Activated CD4-positive, alpha-beta T cell treated with anti-CD3 and anti-CD28 coated beads, Interleukin-2, Interleukin-6, amounts not matched to agents 100 ng/mL and 50 ng/mL, durations not matched to agents 16 hours and 8 hours (primary cell): ENCODE measurements at places on chromosomes 6 and 20.
A peak's percentile ranks its signal among the peaks of the same experiment; 100 is the strongest.

- DNase-seq: peak; percentile 55
Observed at GRCh38 chr6:32148289-32149091, 3.2 kb downstream of the PRRT1 start.

DNA sequence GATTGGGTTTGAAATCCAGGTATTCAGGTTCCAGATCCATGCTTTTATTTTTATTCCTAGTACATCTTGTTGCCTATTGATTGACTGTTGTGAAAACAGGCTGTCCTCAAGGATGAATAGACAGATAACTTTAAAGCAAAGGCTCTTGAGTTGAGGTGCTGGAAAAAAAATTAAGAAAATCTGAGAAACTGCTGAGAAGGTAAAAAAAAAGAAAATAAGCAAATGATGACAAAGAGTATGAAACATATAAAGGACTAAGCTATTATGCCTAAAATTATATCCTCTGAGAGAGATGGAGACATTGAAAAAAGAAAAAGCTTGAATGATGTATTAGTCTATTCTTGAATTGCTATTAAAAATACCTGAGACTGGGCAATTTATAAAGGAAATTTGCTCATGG lies 392.3 kb upstream of the RGS17 start:
- no peak for DNase-seq

DNA sequence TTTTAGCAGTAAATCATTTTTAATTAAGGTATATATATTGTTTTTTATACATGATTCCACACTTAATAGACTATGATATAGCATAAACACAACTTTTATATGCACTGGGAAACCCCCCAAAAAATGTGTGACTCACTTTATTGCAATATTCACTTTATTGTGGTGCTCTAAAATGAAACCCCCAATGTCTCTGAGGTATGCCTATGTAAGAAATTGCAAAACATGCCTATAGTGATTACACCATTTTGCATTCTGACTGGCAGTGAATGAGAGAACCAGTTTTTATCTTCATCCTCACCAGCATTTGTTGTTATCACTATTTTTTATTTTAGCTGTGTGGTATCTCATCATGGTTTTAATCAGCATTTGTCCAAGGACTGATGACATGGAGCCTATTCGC lies 8.5 kb upstream of the CST11 start:
- no peak for DNase-seq

- no peak for DNase-seq
Observed at GRCh38 chr20:32019156-32019510, 8.9 kb downstream of the CCM2L start.

DNA sequence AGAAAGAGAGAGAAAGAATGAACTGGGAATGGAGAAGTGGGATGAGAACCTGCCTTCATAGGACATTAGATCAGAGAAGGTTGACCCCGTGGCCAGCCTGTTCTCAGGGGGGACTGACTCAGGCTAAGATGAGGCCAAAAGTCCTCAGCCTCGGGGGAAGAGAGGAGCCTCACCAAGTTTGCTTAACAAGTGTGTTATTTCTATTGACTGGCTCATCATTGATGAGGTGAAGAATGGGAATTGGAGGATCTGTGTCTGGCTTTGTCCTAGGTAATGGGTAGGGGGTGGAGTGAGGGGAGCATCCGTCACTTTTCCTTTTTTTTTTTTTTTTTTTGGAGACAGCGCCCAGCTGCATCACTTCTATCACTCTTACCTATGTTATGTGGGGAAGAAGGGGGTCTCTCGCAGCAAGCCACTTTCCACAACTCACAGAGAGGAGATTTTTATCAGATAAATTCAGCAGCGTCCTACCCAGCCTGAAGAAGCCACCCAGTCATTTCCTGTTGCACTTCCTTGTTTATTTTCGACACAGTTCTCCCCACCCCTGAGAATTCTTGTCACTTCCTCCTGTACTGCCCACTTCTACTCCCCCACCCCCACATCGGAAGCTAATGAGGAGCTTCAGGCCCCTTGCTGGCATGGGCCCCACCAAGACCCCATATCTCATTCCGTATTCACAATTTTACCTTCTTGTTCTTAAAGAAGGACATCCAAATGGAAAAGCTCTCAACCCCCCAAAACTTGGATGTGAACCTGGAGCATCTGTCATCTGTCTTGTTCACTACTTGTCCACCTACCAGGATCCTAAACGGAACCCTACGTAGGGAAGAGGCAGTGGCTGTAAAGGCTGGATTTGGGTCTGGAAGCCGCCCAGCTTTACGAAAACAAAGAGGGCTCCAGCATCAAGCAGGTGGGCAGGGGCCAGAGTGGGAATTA lies 2.8 kb upstream of the RNASET2 start:
- peak; percentile 60 for DNase-seq

GRCh38 chr6:53989504-53989903 lies 121.7 kb upstream of the MLIP start:
- DNase-seq: no peak

GRCh38 chr6:22826961-22827360 lies 257.6 kb downstream of the HDGFL1 start:
- DNase-seq: no peak

GRCh38 chr20:44080064-44080463 lies 106.9 kb downstream of the JPH2 start:
- DNase-seq: no peak

DNA sequence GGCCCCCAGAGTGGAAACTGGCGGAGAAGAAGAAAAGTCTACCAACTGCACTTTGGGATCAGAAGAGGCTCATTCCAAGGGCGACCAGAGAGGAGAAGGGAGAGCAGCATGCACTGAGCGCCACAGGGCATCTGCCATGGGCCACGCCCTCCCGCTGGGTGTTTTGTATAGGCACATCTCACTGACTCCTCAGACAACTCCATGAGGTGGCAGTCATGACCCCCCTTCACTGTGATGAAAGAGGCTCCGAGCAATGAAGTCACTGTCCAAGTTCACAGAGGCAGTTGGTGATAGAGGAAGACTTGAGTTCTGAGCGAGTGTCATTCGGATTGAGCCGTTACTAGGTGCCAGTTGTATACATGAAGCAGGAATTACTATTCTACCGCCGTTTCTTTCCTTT lies 15.4 kb downstream of the BPIFB1 start:
- no peak for DNase-seq

- DNase-seq: no peak
Observed at GRCh38 chr6:21769405-21769861, 175.9 kb downstream of the SOX4 start.

DNA sequence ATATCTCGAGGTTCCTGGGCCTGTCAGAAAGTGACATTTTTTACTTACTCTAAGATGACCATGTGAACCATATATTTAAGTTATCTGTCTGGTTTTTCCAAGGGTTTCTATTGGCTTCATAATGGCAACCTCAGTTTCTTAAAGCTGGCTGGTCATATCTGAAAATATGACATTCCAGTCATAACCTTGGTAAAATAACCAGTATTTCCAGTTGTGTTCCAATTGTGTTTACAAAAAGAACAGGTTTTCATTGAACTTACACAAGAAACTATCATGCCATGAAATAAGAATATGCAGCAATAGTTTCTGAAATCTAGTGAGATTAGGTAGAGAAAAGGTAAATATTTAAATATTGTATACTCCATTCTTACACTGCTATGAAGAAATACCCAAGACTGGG lies 61.7 kb upstream of the HMGN3 start:
- no peak for DNase-seq

GRCh38 chr20:53019464-53019863 lies 47.3 kb downstream of the TSHZ2 start:
- DNase-seq: no peak

GRCh38 chr6:42786525-42786985 lies 4.7 kb downstream of the BICRAL start:
- DNase-seq: no peak

DNA sequence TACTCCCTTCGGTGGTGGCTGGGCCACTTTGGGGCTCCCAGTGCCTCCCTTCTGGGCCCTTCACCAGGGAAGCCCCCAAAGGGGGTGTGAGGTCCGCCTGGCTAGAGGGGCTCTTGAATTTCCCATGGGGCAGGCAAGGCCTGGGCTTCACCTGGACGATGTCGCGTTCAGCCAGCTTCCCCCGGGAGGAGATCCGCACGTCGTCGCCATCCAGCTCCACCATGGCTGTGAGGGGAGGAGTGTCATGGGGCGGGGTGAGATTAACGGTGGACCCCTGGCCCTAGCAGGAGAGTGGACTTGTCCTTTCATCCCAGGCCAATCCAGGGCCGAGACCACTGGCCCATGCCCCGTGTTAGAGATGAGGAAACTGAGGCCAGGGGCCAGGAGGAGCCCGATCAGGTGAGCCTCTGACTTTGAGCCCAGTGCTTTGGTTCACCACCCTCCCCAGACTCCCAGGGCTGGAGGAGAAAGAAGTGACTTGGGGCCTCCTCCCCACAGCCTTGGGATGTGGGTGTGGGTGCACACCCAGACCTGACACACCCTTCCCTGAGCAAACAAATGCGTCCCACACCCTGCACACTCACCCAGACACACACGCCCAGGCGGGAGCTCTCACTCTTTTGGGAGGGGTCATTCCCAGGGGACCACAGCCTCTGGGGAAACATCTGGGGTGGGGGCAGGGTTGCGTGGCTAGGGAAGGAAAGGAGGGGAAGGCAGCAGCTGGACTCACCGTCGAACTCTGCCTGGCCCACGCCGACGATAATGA lies 46.1 kb downstream of the RAB44 start:
- no peak for DNase-seq

GRCh38 chr6:11276228-11276627 lies 43.8 kb upstream of the NEDD9 start:
- no peak for DNase-seq

DNA sequence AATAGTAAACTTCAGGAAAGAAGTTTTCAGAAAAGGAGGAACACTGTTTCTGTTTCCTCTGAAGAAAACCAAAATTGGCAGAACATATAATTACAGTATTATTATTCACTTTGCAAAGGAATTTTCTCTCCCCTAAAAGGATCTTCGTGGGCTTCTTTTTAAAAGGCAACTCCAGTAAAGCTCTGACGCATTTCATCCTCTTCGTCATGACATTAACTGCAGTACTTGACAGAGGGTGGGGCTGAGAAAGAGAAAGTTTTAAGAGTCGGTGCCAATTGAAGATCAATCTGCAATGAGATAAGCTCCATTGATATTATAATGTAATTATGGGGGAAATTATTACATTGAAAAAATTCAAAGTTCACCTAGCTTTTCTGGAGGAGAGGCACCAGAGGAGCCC lies 75.8 kb downstream of the MYB start:
- DNase-seq: no peak

DNA sequence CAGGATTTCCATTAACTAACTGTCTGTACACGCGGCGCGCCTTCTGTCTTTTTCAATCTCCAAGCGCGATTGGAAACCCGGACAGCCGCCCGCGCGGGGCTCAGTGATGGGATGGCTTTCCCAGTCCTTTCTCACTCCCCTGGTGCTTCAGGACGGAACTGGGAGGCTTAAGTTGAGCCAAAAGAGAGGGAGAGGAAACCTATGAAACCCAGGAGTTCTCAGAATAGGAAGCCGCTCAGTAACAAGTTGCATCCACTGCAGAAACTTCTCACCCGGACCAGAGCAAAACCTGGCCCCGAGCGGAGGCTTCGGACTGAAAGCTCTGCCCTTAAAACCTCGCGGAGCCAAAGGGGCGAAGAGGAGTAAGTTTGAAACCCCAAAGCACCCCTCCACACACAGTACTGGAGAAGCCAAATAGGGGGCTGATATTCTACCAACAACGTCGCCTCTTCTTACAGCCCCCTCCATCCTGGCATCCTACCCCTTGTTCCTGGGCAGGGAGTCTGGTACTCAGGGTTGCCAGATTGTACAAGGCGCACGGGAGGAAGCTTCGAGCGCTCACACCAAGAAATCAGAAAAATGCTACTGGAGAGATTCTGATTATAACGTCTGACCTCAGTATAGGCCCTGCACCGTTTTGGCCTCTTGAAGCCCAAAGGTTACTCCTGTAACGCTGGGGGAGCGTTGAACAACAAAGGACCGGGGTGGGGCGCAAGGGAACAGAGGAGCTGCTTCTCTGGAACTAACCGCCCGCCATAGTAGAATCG lies 906 bp upstream of the COL12A1 start:
- no peak for DNase-seq

DNA sequence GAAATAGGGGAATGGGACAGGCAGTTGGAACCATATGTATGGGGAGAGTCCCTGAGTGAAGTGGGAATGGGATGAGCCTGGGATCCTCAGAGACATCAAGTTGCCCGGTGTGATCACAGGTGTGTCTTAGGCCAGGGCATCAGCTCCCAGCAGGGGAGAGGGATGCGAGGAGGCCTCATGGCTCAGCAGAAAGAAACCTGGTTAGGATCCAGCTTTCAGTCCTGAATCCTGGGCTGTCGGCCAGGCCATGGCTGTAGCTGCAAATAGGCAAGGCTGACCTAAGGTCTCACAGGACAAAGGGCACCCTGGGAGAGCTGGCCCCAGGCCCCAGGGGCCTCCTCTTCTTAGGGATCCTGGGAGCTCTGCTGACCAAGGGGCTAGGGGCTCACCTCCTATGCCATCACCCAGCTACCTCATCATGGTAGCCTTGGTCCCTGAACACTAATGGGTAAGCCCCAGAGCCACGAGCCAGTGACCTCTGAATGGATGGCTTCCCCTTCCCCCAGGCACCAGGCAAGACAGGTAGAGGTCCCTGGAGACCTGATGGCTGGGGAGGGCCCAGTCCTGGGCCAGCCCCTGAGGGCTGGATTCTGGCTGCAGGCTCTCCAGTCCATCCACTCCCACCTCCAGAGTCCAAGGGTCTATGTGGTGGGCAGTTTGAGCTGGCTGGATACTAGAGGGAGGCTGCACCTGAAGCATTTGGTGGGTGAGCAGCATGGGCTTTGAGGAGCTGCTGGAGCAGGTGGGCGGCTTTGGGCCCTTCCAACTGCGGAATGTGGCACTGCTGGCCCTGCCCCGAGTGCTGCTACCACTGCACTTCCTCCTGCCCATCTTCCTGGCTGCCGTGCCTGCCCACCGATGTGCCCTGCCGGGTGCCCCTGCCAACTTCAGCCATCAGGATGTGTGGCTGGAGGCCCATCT lies at the start of gene SLC22A7:
Gene SLC22A7 (plus strand): TSS at position 617 of the 921 bp plus-strand sequence. CDS start 99 bp downstream, at position 716.
- DNase-seq: no peak

DNA sequence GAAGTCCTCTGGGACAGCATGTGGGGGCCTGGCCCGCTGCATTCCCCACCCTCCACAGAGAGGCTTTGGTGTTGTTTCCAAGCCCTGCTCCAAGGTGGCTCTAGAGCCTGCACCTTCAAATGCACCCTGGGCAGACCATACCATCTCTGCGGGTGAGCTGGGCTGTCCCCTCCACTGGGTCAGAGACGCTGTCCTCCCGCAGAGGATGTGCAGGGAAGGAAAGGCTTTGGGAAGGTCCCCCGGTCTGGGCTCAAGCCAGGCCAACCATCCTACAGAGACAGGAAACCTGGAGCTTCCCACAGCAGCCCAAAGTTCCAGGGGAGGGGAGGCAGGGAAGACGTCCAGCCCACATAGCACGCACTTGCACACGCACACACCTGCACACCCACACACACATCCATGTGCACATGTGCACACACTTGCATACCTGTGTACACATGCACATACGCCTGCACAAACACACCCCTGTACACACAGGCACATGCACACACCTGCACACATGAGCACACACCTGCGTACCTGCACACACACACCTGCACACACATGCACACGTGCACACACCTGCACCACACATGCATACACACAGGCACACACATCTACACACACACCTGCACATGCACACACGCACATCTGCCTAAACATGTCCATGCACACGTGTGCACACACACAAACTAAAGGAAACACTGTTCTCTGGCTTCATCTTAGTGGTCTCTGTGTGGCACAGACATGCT lies 155.4 kb downstream of the ERMARD start:
- no peak for DNase-seq
